ENCODE measurements at places on chromosomes 1 and 21.

DNA sequence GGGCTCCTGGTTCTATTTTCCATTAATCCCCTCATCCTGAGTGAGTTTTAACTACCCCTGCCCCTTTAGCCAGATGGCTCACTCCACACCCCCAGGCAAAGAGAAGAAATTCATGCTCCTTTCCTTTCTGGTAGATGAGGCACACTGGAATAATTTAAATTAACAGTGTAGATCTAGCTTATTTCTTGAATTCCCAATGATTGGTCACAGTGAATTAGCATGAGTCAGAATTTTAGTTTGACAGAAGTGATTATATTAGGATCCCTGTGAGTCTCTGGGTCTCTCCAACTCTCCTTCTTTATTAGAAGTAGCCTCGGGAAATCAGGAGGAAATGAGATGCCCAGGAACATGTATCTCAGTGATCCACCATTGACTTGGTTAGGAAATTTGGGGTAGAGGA, 103.1 kb upstream of the KAZN start:
- no peak for DNase-seq

GRCh38 chr1:248143311-248143710, 1.6 kb upstream of the OR2M5 start:
- no peak for DNase-seq

GRCh38 chr1:43783096-43783670, 75.8 kb downstream of the ST3GAL3 start:
- DNase-seq = no peak

- no peak for DNase-seq
Observed at GRCh38 chr1:6105218-6105679, 59.6 kb downstream of the KCNAB2 start.

- no peak for DNase-seq
Observed at GRCh38 chr1:246680696-246681130, 43.5 kb upstream of the SCCPDH start.

- DNase-seq = no peak
Observed at GRCh38 chr1:66580081-66580480, 46.1 kb downstream of the SGIP1 start.

DNA sequence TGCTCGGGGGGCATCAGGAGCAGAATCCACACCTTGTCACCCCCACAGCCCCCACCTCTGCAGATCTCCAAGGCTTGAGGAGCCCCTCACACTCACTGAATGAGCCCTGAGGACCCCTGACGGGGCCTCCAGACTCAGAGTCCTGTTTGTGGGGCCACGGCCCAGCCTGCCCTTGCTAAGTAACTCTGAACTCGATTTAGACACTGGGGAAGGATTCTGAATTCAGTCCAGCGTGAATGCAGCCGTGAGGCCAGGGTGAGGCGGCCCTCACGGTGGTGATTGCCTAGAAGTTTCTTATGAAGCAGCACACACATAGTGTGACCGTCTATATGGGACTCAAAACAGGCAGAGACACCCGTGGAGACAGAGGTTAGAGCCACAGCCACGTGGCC, 58.9 kb upstream of the ADARB1 start:
- no peak for DNase-seq

GRCh38 chr1:83693427-83694126, 305.4 kb downstream of the TTLL7 start:
- DNase-seq = no peak

DNA sequence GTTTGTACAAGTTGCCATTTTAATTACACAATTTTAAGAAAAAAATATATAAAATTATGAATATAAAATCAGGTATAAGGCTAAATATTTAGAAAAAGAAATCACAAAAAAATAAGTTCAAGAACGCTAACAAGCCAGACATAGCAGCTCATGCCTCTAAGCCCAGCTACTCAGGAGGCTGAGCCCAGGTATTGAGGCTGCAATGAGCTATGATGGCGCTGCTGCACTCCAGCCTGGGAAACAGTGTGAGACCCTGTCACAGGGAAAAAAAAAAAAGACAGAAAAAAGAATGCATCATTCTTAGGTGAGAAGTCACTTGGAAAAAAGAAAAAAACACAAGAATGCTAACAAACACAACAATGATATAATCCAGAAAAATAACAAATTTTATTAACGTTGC, 112.3 kb upstream of the PRDX6 start:
- DNase-seq = no peak

DNA sequence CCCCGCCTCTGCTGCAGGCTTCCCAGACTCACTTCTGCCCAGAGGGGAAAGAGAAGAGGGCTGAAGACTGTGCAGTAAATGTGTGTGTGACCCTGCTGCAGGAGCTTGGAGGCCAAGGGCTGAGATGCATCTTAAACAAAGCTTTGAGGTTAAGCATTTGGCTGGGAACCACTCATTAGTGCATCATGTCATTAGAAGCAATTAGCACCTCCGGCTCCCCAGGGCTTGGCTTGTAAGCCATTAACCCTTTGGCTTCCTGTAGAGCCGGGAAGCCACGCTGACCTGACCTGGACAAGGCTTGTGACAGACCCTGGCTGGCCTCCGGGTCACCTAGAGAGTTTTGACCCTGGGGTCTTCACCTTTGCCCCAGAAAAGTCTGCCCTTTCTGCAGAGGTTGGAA, 77.0 kb downstream of the CSMD2 start:
- DNase-seq = no peak

- DNase-seq = no peak
Observed at GRCh38 chr1:159927211-159927848, 2.0 kb upstream of the TAGLN2 start.

- DNase-seq = no peak
Observed at GRCh38 chr1:211472724-211473123, 19.2 kb downstream of the RD3 start.

DNA sequence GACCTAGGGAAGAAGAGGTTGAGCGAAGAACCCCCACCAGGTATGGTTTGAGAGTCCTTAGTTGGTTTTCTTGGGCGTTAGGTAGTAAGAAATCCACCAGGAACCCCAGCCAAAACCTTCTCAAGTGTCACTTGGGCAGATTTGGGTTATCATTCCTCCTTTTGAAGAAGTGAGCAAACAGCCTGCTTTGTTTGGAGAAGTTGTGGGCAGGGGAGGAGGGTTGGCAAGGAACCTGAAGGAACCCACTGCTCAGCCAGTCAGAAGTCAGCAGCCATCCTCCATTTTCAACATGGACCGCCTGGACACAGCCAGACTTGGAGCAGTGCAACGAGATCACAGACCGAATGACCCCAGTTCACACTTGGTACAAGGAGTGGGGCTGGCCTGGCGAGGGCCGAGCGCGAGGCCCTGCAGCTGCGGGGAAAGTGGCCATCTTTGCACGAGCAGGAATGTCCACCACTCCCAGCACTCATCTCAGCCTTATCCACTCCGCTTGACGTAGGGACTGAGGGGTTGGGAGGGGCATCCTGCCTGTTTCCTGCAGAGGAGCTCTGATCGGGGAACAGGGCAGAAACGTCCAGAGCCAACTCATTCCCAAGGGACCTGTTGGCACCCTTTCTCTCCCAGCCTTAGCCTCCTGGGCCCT, 7.2 kb downstream of the ADPRS start:
- no peak for DNase-seq

- DNase-seq = no peak
Observed at GRCh38 chr21:41580758-41581554, 73.0 kb upstream of the TMPRSS2 start.

- no peak for DNase-seq
Observed at GRCh38 chr1:157937744-157938143, 55.7 kb upstream of the KIRREL1 start.

DNA sequence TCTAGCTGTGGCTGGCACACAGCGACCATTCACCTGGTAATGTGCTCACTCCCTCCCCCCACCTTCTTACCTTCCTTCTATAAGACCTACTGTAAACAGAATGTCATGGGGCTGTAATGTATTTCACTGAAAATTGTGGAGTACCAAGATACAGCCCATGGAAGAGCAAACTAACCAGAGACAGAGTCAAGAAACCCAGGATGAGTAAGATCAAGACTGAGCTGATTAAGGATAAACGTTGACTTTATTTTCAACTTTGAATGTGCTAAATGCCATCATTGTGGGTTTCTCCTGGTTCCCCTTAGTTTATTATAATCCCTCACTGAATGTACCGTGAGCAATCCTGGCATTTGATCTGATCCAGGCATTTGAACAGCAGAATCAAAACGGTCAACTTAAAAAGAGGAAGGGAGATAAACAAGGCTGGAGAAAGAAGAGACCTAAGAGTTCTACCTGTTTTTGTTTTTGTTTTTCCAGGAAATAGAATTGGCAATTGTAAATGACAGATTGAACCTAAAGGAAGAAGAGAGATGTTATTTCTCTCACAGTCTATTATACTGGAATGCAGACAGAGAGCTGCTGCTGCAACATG, 16.1 kb upstream of the ATP1B1 start:
- no peak for DNase-seq

- no peak for DNase-seq
Observed at GRCh38 chr1:204972426-204972825, 70.6 kb upstream of the CNTN2 start.

DNA sequence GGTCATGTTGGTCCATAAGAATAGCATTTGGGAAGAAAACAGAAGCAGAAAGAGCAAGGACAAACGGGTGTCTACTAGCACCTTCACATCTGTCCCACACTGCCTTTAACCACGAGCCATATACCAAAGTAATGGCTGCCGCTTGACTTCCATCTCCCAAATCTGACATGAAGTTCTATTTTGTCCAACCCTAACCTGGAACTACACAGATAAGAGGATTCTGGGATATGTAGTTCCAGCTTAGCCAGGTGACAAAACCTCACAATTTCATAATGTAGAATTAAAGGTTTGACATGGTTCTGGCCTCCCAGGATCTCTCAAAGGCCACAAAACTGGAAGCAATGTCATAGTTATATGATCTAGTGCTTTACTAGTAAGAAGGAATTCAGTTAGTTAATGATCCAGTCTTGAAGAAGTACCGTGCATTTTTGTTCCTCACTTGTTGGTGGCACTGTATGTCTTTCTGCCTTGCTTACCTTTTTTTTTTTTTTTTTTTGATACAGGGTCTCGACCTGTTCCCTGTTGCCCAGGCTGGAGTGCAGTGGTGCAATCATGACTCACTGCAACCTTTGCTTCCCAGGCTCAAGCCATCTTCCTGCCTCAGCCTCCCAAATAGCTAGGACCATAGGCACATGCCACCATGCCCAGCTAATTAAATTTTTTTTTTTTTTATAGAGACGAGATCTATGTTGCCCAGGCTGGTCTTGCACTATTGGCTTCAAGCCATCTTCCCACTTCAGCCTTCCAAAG, 17.5 kb downstream of the PTGFRN start:
- no peak for DNase-seq

DNA sequence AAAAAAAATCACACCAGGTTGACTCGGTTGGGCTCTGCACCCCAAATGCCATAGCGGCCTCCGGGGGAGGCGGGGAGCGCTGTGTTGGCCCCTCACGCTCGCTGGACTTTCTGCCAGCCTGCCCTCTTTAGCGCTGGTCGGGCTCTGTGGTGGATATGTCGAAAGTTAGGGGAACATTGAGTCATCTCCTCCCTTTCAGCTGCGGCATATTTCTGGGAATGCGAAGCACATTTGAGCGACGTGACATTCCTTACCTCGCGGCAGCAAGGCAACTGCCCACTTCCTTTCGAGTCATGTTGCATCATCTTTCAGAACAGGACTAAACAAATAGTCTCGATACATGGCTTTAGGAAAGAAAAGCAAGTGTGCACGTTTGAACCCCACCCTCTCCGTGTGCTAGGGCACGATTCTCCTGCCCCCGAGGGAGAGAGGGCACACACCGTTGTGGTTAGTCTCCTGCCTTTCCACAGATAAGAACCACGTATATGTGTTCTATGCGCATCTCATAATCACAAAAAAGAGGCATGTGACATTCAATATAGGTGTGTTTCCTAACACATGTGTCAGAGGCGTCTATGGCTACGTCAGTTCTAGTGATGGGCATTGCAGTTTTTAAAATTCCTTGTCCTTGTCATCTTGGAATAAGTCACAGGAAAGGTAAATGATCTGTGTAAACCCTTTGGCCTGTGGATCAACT, 105.9 kb upstream of the SLC45A1 start:
- no peak for DNase-seq

- no peak for DNase-seq
Observed at GRCh38 chr1:84174051-84174556, 30.0 kb downstream of the PRKACB start.

DNA sequence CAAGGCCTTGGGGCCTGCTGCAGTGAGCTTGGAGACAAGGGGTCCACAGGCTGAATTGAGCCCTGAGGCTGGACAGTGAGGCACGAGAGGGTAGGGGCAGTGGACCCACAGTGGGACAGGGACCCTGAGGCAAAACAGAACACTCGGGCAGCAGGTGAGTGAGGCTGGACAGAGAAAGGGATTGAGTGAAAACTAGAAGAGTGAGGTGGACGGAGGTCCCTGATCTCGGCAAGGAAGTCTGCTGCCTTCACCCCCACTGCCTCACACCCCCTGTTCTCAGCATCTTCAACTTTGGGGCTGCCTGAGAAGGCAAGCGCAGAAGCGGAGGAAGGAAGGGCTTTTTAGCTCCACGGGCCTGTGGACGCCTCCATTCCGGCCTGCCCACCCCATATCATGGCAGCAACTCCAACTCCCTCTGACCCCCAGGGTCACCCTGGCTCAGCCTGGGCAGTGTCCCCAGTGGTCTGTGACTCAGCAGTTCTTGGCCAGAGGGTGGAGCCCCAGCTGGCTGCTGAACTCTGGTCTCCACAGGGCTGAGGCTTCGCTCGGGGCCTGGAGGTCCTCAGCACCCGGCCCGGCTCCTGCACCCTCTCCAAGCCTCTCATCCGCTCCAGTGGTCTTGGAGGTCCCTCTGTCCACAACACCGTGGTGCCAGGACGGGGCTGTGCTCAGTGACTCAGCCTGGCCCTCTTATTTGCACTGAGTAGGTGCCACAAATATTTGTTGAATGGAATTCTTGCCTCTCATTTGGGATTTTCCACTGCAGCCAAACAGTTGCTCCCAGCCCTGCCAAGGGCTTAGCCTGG, 60.0 kb upstream of the EPS8L3 start:
- DNase-seq = no peak

DNA sequence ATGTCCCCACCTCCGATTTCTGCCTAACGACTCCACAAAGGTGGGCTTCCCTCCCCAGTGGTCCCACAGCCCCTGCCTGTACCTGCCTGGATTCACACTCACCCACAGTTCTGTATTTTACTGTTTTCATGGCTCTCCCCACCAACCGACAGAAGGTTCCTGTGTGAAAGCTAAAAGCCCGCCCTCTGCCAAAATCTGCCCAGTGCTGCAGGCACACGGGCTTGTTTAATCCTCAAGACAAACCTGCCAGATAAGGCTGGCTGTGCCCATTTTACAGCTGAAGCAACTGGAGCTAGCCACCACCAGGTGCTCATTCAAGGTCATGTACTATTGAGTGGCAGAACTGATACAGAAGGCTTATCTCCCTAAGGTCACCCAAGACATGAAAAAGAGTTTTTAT, 114.5 kb downstream of the HIVEP3 start:
- DNase-seq = no peak

- DNase-seq = no peak
Observed at GRCh38 chr1:172287208-172287607, 133.3 kb upstream of the C1orf105 start.

GRCh38 chr1:223707256-223708000, 4.9 kb upstream of the CAPN2 start:
- no peak for DNase-seq
